Vagina (tissue), 2 donors: ENCODE measurements at places on chromosomes 13 and 19.

DNA sequence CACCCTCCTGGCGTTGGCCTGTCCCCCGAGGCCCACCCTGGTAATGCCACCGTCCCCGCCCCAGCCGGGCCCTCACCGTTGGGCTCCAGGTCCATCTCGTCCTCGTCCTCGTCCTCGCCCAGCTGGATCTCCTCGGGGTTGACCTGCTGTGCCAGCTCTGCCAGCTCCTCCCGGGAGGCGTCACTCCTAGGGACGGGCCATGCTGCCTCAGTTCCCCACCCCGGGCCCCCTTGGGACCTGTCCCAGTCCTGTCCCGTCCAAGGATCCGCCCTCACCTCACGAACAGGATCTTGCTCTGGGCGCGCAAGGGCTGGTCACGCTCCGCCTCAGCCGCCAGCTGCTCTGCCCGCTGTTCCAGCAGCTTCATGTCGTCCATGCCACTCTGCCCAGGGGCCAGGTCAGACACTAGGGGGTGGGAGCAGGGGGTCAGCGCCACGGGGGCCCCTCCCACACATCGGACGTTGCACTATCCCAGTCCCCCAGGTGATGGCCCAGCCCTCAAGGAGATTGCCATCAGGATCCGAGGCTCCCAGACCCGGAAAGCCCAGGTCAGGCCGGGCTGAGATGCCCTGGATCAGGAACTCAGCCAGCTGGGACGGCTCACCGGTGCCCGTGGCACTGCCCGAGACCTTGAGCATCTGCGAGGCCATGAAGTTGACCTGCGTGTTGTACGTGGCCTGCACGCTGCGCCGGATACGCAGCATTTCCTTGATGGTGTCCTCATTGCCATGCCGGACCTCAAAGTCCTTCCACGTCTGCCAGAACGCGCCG, 9.5 kb downstream of the XAB2 start:
- DNase-seq, result no peak

- no peak for DNase-seq
Measured at GRCh38 chr19:38663156-38663651, 15.8 kb downstream of the ACTN4 start.

DNA sequence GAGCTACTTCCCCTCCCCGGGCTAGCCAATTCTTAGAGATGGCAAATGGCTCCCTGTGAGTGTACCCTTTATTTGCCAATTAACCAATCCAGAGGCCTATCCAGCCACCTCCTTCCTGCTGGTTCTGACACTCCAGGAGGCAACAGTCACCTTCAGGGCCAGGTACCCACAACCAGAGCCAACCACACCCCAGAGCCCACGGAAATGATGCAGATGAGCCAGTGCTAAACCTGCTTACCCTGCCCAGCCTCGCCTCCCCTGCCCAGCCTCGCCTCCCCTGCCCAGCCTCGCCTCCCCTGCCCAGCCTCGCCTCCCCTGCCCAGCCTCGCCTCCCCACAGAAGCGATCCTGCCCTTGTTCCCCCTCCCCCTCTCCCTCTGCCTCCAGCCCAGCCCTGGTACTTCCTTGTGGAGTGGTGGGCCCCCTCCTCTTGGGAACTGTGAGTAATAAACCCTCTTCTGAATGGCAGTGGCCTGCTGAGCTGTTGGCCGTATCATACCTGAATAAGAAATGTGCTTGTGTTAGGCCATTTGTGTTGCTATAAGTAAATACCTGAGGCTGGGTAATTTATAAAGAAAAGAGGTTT, 173.8 kb upstream of the RNF113B start:
- no peak for DNase-seq

DNA sequence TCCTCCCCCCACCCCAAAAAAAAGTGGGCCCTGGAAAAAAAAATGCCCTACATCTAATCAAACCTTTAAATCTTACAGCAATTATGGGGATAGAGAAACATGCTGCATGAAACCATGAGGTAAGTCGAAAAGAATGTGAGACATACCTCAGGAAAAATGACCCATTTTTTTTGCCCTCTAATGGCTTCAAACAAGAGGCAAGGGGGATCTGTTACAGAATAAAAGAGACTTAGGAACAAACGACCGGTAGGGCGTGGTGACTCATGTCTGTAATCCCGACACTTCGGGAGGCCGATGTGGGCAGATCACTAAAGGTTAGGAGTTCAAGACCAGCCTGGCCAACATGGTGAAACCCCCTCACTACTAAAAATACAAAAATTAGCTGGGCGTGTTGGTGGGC, 8.4 kb downstream of the RGL3 start:
- no peak for DNase-seq

GRCh38 chr13:75547917-75548316, 1.7 kb upstream of the UCHL3 start:
- no peak for DNase-seq

GRCh38 chr19:41646589-41647204, 19.8 kb upstream of the CEACAM4 start:
- DNase-seq, result no peak

DNA sequence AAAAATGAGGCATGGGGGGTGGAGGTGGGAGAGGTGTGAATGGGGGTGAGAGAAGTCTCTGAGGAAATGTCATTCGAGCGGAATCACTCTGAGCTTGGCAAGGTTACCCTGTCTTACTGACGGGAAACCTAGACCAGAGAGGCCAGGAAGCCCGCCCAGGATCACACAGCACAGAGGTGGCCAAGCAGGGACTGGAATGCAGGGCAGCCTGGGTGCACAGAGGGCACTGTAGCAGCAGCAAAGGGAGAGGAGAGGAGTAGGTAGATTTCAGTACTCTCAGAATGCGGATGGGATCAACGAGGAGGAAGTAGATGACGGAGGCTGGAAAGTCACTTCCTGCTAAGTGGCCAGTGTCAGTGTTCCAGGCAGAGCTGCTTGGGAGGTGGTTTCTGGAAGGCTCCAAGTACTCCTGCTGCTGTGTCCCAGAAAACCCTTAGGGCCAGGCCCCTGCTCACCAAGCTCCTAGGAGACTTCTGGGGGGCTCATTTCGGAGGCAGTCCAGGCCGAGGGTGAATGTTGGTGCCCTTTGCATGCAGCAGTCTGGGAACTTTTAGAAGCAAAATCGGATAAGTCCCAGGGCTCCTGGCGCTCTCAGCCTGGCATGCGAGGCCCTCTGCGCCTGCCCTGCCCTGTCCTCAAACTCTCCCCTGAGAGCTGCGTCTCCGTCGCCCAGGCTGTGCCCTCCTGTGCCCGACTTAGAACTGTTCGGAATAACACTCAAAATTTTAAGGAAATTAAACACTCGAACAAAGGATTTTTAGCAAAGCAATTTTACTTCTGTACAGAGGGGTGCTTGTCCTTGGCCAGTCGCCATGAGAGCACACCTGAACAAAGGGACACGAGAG, 33.5 kb downstream of the DNM2 start:
- no peak for DNase-seq

DNA sequence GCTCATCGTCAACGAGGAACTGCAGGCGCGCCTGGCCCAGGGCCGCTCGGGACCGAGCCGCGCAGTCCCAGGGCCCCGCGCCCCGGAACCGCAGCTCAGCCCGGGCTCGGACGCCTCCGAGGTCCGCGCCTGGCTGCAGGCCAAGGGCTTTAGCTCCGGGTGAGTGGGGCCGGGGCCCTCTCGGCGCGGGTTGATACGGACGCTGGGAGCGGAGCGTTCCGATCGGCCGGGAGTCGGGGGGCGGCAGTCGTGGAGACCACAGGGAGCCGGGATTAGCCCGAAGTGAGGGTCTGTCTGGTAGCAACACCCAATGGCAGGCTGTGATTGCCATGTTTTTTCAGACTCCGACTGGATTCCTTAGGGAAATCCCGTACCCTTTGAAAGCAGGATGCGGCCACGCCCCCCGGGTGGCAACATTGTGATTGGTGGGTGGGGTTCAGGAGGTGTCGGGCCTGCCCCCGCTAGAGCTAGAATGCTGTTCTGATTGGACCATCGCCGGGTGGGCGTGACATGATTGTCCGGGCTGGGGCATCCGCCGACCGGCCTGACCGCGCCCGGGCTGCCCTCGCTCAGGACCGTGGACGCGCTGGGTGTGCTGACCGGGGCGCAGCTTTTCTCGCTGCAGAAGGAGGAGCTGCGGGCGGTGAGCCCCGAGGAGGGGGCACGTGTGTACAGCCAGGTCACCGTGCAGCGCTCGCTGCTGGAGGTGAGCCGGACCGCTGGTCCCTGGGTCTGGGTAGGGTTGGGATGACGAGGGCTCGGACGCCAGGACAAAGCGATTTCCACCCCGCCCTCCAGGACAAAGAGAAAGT, 11.3 kb downstream of the EPS8L1 start:
- DNase-seq, result no peak

GRCh38 chr19:17778968-17779929, 15.7 kb upstream of the B3GNT3 start:
- DNase-seq, result no peak

- DNase-seq, result no peak
Measured at GRCh38 chr13:38419312-38419873, 69.7 kb downstream of the UFM1 start.

DNA sequence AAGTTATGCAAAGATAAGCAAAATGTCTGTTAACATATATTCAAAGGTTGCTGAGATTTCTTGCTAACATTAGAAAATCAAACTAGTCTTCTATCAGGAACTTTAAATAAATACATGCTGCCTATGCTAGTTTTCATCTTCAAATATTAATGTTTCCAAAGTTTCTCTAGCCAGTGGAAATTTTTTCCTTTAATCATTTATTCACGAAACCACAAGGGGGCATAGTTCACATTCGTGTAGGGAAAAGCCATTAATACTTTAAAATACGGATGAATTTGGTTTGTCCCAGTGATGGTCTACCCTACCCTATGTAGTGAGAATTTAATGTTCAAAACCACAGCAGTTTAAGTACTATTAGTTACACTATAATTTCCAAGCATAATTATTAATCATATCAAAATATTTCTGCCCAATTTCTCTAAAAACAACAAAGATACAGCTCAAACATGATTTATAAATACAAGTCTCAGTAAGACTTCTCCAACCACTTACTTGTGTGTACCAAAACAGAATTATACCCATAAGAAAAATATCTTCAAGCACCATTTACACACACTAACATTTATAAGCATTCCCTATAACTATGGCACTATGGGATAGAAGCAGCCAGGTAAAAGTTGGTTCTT, 16.2 kb downstream of the NUFIP1 start:
- no peak for DNase-seq

GRCh38 chr19:4327252-4327876, 11.3 kb downstream of the STAP2 start:
- no peak for DNase-seq

DNA sequence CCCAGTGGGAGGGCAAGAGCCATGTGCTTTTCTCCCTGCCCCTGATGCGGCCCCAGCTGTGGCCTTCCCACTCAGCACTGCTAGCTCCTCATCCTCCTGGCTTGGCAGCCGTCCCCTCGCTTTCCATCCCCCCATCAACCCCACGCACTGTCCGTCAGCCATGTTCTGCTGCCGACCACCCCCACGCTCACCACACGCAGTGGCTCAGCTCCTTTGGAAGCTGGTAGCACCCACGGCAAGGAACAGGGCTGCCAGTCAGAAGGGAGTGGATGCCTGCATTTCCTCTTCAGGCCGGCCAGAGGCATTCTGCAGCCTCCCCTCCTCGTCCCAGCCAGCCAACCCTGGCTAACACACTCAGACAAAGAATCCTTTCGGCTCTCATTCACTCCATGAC, 6.3 kb downstream of the CALM3 start:
- no peak for DNase-seq

DNA sequence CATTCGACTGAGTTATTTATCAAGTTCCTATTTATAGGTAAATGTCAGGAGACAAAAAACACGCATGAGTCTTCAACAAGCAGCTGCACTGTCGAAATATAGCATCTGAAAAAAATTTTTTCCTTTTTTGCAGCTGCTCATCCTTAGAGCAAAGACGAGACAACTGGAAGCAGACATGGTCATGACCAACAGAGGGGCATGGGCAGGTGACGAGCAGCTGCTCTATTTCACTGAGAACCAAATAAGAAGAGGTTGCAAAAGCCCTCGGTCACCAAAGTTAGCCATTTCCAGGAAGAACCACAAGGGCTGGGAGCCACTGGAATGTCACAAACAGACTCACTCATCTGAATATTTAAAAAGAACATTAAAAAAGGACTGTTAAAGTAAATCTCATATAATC, 22.2 kb downstream of the SOHLH2 start:
- DNase-seq, result no peak

DNA sequence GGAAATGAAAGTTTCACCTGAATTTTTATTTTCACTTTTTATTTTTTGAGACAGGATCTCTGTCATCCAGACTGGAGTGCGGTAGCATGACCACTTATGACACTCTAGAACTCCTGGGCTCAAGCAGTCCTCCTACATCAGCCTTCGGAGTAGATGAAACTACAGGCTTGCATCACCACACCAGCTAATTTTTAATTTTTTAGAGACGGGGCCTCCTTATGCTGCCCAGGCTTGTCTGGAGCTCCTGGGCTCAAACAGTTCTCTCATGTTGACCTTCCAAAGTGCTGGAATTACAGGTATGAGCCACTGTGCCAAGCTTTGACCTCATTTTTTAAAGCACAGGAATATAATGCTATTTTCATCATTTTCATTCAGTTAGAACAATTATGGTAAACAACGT, 297.0 kb upstream of the KLHL1 start:
- DNase-seq, result no peak

DNA sequence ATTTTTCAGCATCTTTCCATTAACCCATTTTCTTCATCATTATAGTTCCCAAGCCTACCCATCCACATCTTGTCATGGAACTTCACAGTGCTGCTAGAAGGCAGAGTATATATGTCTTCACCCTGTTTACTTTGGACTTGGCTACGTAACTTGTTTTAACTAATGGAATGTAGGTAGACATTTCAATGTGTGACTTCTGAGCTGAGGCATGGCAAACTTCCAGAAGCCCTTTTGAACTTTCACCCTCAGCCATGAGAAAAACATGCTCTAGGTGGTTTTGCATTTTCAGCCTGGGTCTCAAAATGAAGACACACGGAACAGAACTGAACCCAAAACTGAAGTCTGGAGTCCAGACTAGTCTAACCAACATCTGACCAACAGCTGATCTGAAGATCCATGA, 3.2 kb downstream of the TEX30 start:
- DNase-seq, result no peak

DNA sequence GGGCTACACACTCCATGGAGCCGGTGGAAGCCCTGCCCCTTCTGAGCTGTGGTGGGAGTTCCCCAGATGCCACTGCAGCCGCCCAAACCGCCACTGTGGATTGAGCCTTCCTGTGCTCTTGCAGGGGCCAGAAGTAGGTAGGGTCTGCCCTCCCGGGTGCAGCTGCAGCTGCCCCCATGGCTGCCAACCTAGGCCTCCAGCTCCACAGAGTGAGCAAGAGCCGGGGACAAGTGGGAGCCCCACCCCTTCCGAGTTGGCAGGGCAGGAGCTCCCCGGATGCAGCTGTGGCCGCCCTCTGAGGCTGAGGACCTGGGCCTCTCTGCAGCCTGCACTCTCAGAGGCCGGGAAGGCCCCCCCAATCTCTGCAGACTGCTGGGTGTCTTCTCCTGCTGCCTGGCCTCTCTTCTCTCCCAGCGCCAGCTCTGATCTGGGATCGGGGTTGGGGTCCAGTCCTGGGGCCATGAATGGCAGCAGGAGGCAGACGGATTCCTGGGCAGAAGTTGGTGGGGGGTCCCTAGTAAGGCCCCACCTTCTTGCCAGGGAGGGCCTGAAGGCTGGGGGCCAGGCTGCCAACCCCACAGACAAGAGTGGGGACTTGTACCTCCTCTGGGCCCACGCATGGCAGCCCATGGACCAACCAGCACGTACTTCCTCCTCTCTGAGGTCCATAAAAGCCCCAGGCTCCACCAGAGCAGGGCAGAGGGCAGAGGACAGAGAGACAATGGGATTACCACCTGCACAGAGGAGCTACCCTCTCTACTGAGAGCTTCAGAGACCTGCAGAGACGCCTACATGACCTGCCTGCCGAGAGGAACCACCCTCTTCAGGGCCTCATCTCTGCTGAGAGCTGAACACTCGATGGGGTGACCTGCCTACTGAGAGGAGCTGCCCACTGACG, 28.9 kb downstream of the AP2S1 start:
- no peak for DNase-seq

GRCh38 chr13:111920932-111921705, 145.8 kb upstream of the SOX1 start:
- DNase-seq, result no peak
